ENCODE measurements at places on chromosomes 16 and 17.

GRCh38 chr16:12090151-12090530 is 113.6 kb downstream of the SNX29 start:
- DNase-seq = no peak

DNA sequence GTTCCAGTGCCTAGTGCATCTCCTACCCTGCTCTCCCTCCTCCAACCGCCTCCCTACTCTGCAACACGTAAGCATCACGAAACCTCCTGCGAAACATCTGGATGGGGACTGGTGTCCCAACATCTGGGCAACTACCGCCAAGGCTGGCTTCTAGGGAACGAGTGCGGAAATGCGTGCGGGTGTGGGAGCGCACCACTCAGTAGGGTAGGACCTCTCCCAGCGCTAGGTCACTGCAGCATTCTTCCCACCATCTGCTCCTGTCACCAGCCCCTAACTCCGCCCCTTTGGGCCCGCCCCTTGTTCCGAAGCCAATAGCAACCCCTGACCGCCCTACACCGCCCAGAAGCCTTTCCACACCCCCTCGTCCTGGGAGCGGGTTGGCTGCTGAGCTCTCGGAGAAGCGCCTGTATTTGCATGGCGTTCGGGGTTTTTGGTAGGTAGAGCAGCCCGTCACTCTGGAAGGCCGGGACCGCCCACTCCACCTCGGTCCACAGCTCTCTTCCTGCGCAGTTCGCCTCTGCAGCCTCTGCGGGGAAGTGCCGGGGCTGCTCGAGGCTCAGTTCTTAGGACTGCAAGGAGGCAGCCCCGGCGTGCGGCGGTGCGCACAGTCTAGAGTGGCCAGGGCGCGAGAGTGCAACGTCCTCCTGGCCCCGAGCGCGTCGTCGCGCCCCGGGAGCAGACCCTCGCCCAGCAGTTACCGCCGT is at the start of gene HS3ST3B1:
Gene HS3ST3B1 (plus strand): TSS at position 507 of the 704 bp plus-strand sequence. CDS start 438 bp downstream, outside the sequence.
- DNase-seq = peak; percentile 99

DNA sequence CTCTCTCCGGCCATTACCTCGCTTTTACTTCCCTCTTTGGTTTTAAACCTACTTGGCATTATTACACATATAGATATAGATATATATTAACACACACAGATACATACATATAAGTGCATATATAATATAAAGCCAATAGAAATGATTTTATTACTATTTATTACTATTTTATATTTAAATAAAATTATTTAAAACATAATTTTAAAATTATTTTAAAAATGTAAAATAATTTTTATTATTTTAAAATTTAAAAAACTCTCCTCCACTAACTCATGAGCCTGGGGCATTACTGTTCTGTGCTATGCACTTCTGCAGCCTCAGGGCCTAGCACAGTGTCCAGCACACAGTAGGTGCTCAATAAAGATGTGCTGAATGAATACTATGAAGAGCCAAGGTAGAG is 200.9 kb downstream of the SLC39A11 start:
- DNase-seq = no peak

GRCh38 chr16:31301708-31302400 is 42.1 kb downstream of the ITGAM start:
- no peak for DNase-seq

DNA sequence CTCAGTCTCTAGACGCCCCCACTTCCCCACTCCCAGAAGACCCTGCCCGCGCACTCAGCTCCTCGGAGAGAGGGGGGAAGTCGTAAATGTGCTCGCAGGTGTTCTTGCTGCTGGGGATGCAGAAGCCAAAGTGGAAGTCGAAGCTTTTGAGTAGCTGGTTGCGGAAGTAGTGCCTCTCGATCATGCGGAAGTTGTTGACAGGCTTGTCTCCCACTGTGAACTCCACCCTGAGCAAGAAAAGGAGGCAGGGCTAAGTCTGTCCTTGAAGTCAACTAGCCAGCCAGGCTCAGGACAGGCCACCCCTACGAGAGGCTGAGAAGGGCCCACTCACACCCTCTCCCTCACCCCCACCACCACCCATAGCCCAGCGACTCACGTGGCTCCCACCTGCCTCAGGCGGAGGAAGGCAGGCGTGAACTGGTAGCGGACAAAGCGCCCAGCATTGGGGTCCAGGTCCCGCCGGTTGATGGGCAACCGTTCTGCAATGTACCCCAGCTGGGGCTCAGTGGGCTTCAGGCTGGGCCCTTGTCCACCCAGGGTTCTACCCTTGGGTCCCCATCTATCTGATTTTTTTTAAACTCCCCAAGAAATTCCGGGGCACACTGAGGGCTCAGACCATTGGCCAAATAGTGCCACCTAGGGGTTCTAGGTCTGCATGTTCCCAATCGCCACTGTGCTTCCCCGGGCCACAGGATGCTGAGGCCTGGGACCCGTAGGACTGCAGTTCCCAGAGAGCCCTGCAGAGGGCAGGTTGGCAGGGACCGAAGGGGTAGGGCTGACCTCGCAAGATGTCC is 4.6 kb downstream of the UNC119 start:
- peak; percentile 48 for DNase-seq

GRCh38 chr17:55706808-55707773 is 15.6 kb downstream of the TMEM100 start:
- DNase-seq = no peak

DNA sequence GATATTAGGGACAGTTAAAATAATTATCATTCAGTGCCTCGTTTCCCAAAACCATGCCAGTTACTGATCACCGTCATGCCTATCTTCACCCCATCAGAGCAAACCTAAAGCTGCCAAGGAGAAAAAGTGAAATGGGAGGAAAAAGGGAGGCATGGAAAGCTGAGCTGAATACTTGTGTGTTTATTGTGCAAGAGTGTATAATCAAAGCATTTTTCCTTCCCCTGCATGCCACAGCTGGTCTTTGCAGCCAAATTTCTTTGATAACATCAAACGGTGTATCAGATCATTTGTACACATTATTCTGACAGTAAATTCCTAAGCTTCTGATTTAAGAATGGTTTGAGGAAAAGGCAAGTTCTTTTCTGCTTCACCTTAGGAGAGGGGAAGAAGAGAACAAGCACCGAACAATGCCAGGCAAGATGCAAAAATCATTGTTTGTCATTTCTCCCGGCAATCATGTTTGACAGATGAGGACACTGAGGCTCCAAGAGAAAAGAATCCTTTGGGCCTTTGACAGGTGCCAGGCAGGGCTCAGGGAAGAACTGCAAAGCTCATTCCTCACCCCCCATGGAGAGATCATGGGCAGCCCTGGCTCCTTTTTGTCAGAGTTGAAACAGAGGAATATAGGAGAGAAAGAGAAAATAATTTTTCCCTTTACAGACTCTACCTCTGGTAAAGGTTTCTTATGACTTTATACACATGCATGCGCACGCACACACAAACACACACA is 51.4 kb upstream of the ARHGAP44 start:
- no peak for DNase-seq

- DNase-seq = no peak
These were observed at the start of gene RNF213 for GRCh38 chr17:80260791-80261158. TSS of gene RNF213 (plus strand) at chr17:80260852. CDS start at chr17:80263682, 2,830 bp downstream.

- no peak for DNase-seq
These were observed 68.7 kb downstream of the IRX6 start for GRCh38 chr16:55392701-55393100.

Data from fibroblast of the conjunctiva (primary cell).